ENCODE measurements at places on chromosomes 12 and 14.

DNA sequence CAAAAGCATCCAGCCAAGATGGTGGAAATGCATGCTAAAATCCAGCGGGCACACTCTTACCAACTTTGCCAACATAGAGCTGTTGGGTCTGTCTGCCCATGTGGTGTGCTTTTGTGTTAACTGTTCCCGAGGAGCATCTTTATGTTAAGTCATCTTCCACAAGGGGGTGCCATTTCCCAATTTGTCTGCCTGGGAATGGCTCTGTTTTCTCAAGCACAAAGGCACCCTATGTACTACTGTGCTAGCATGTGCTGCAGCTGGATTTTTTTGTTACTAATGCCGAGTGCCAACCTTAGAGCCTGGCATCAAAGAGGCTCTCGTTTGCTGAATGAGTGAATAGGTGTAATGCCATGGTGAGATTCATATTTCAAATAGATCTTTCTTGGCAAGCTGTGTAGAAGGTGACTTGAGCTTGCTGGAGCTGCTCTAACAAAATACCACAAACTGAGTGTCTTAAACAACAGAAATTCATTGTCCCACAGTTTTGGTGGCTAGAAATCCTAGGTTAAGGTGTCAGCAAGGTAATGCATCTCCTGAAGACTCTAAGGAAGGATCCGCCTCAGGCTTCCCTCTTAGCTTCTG is 74.3 kb downstream of the TRHDE start:
- no peak for DNase-seq

- no peak for DNase-seq
Measured at GRCh38 chr12:47813511-47814196, 6.0 kb downstream of the HDAC7 start.

DNA sequence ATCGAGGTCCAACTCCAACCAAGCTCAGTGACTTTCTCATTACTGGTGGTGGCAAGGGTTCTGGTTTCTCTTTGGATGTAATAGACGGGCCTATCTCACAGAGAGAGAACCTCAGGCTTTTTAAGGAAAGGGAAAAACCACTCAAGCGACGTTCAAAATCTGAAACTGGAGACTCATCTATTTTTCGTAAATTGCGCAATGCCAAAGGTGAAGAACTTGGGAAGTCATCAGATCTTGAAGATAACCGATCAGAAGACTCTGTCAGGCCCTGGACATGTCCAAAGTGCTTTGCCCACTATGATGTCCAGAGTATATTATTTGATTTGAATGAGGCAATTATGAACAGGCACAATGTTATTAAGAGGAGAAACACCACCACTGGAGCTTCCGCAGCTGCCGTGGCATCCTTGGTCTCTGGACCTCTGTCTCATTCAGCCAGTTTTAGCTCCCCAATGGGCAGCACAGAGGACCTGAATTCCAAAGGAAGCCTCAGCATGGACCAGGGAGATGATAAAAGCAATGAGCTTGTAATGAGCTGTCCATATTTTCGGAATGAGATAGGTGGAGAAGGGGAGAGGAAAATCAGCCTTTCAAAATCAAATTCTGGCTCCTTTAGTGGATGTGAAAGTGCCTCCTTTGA is 343.5 kb upstream of the RGS6 start:
- DNase-seq, result no peak

- no peak for DNase-seq
Measured at GRCh38 chr12:57475271-57476161, 4.2 kb downstream of the ARHGAP9 start.

GRCh38 chr12:96526110-96526509 is 36.7 kb downstream of the CFAP54 start:
- DNase-seq, result no peak

- DNase-seq, result no peak
Measured at GRCh38 chr12:51382173-51382572, 9.0 kb downstream of the GALNT6 start.

DNA sequence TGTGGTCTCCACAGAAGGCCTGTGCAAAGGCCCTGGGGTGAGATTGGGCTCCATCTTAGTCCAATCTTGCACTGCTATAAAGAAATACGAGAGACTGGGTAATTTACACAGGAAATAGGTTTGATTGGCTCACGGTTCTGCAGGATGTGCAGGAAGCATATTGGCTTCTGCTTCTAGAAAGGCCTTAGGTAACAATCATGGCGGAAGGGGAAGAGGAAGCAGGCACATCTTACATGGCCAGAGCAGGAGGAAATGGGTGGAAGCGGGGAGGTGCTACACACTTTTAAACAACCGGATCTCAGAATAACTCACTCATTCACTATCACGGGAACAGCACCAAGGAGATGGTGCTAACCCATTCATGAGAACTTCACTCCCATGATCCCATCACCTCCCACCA is 55.4 kb downstream of the FAR2 start:
- DNase-seq, result no peak

DNA sequence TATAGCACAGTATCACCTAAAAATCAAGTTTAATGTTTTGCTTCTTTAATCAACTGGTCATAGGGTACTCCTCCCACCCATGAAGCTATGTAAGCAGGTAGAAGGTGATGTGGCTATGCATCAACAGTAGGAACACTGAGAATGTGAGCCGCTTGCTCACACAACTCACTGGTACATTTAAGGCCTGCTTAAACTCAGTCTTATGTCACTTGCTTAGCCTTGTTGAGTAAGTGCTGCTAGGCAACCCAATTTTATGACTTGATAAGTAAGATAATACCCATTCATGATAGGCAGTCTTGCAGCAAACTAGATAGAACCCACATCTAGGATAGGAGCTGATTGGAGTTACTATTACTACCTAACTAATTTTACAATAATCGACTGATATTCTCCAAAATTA is 70.0 kb upstream of the BMP4 start:
- no peak for DNase-seq

- DNase-seq, result no peak
Measured at GRCh38 chr14:95645389-95645996, 40.7 kb upstream of the TCL1B start.

GRCh38 chr12:75097003-75097402 is 112.6 kb downstream of the KCNC2 start:
- DNase-seq, result no peak

- no peak for DNase-seq
Measured at GRCh38 chr12:76189851-76190250, 105.4 kb upstream of the NAP1L1 start.

DNA sequence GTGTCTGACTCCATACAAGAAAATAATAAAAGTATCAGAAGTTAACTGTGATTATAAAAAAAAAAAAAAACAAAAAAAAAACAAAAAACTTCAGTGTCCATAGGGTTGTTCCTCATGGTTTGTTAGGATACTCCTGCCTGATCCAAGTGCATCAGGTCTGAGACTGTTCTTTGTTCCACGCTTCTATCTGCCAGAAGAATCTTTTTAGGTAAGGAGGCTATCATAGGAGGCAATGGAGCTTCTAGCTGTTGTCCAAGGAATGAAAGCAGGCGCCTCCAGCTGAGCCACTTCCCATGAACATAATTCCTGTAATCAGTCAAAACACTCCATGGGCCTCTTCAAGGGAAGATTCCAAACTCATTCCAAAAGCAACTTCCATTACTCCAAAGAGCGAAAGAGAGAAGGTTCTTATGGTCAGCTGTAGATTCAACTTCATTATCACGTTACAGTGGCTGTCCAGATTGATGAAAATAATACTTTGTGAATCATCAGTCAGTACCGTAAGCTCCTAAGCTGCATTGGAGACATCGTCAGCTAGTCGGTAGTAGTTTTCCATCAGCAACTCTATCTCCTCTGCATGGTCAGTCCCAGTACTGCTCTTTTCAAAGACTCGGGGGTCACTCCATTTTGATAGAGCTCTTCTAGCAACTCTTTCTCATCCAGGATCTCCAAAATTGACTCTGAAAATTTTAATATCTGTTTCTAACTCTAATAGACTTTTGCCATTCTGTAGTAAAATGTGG is 9.7 kb downstream of the TBC1D15 start:
- no peak for DNase-seq

- DNase-seq, result no peak
Measured at GRCh38 chr12:121570467-121571283, 10.1 kb downstream of the KDM2B start.

DNA sequence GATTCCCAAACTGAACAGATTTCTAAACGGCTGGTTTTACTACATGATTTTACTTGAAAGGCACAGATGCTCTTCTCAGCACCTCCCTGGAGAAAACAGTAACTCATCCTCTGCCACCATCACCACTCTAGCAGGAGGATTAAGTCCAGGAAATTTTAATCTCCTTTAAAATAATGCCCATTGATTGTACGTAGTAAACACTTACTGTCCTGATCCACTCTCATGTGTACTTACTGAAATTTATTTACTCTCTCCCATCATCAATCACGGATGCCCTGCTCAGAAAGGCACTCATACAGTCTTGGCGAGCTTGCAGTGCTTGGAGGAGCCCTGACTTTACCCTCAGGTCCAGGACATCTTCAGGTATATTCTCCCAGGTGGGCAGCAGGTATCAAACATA is 239.8 kb upstream of the EGLN3 start:
- no peak for DNase-seq

DNA sequence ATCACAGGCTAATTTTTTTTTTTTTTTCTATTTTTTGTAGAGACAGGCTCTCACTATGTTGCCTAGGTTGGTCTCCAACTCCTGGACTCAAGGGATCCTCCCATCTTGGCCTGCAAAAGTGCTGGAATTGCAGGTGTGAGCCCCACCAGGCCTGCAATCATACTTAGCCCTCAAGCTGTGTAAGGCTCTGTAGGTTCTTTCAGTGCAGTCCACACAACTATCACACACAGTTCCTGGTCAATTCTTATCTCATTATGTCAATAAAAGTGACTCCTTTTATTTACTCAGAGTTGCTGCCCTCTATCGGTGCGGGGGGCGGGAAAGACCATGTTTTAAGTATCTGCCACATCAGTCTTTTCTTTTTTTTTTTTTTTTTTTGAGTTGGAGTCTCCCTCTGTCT is 29.0 kb downstream of the SLC2A3 start:
- DNase-seq, result no peak

DNA sequence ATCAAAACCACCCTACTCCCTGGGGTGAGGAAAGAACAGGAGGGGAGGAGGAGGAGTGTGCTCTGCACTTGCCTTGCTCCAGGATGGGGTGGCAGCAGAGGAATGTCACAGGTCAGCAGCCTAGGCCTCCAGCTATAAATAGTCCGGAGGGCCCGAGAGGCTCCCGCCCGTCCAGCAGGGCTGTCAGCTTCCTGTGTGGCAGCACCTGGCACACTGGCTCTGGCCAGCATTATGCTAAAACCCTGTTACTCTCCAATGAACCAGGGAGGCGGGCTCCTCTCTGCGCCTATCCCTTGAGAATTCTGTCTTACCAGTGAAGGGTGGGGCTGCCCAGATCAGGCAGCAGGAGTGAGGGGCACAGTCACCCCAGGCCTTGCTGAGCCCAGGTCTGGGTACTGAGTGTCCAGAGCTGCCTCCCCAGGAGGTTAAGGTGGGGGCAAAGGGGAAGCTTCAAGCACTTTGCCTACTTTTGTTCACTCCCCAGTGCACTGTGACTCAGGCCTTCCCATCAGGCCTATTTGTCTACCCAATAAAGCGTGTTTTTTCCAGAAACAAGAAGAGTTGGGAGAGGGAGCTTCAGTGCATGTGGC is 1.2 kb upstream of the COX14 start:
- DNase-seq, result no peak

- no peak for DNase-seq
Measured at GRCh38 chr14:54683882-54684794, 117.2 kb downstream of the SAMD4A start.

- DNase-seq, result no peak
Measured at GRCh38 chr12:119171691-119172425, 6.9 kb upstream of the HSPB8 start.

DNA sequence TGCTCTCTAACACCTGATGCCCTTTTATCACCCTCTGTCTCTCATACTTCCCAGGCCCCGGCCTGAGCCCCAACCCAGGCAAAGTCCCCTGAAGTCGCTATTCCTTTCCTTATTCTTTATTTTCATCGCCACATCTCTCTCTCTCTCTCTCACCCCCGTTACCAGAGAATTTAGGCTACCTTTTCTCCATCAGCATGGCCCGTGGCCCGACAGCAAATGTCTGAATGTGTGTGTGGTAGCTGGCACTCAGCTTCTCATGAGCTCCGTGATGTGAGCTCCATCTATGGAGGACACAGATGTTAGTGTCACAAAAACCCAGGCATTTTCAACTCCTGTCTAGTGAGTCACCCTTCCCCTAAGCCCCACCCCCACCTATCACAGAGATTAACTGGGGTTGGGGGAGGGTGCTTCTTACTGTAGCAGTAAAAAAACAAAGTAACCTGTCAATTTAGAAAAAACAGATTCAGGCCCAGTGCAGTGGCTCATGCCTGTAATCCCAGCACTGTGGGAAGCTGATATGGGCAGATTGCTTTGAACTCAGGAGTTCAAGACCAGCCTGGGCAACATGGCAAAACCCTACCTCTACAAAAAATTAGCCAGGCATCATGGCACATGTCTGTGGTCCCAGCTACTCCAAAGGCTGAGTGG is 53.8 kb downstream of the VCPKMT start:
- DNase-seq, result peak; percentile 64

DNA sequence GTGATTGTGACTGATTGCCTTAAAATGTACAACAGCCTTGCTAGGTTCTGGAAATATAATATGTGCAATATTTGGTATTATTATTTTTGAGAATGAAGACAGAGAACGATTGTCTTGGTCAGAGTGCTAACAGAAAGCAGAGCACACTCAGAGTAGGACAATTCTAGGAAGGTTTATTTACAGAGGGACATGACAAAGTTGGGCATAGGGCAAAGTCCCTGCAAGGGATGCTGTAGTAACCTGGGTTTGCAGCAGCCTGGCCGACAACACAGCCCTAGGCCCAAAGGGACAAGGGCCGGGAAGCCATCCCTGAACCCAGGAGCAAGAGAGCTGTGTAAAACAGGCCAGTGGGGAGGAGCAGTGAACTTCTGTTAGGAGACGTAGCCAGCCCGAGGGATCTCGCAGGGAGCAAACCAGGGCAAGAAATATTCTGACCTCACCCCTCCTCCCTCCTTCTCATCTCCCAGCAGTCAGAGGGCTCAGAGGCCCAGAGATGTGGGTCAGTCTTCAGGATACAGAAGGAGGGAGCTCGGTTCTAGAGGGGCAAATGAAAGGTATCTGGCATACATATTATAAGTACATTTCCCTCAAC is 51.0 kb upstream of the FERMT2 start:
- DNase-seq, result no peak

DNA sequence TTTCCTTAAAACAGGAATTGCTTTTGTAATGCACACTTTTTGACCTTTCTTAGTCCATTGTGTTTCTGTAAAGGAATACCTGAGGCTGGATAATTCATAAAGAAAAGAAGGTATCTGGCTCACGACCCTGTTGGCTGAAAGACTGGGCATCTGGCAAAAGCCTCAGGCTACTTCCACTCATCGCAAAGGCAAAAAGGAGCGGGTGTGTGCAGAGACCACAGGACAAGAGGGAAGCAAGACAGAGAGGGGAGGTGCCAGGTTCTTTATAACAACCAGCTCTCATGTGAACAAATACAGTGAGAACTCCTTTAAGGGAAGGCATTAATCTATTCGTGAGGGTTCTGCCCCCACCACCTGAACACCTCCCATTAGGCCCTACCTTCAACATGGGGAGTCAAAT is 182.1 kb downstream of the C12orf50 start:
- DNase-seq, result no peak

GRCh38 chr12:69875416-69875935 is 50.4 kb downstream of the MYRFL start:
- DNase-seq, result no peak

GRCh38 chr14:77485256-77485655 is 13.4 kb downstream of the ISM2 start:
- DNase-seq, result no peak

Measured in stimulated activated CD8-positive, alpha-beta memory T cell treated with anti-CD3 and anti-CD28 coated beads, Interleukin-15, amount 100 ng/mL, for 1 hour (primary cell).